ENCODE measurements at places on chromosomes 11 and 22.
A peak's percentile ranks its signal among the peaks of the same experiment; 100 is the strongest.

GRCh38 chr11:7592711-7593110 lies 78.9 kb downstream of the PPFIBP2 start:
- DNase-seq, result peak; percentile 47

DNA sequence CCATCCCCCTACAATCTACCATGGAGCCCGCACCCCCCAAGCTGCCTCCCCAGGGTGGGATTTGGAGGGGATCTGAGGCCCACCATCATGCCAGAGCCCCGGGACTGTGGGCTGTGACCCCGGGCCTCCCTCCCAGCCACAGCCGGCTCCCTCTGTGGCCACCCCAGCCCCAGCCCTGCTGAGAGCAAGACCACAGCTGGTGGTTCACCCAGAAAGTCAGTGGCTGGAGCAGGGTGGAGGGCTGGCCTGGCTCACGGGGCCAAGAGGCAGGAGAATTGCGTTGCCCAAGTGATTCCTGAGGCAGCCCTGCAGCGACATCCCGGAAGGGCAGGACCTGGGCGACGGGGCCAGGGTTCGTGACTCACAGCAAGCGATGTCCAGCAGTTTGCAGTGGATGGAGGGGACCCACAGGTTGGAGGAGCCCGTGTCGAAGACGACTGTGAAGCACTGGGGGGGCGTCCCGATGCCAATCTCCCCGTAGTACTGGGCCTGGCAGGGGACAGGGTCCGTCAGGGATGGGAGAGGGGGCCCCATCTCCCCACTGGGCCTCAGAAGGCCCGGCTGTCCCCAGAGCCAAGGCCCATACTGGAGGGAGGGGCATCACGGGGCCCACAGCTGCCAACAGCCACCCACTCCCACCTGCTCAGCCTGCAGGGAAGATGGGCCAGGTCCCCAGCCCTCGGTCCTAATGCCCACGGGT lies 4.4 kb downstream of the CTSD start:
- peak; percentile 2 for DNase-seq

GRCh38 chr11:79720115-79720514 lies 279.3 kb upstream of the TENM4 start:
- no peak for DNase-seq

DNA sequence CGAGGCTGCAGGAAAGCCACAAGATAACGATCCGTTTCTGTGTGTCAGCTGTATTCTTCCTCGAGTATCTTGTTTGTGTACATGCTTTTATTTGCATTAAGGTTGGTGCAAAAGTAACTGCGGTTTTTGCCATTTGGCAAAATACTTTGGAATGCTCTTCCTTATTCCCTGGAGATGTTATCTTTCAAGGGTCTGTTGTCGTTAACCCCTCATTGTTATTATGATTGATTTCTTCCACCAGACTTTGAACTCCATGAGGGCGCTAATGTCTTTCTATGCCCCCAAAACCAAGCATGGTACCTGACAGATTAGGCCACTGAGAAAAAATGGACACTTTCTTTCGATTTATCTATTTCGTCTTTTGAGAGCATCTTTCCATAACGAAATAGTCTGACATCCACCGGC lies 563 bp upstream of the PSMA1 start:
- no peak for DNase-seq

DNA sequence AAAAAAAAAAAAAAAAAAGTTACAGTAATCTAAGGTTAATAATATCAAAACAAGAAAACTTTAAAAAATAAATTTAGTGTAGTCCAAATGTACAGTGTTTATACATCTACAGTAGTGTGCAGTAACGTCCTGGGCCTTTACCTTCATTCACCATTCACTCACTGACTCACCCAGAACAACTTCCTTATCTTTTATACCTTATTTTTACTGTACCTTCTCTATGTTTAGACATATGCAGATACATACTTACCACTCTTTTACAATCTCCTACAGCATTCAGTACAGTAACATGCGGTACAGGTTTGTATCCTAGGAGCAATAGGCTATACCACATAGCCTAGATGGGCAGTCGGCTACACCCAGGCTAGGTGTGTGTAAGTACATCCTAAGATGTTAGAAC lies 38.5 kb downstream of the TCF20 start:
- no peak for DNase-seq
